Colonic mucosa (tissue), 4 donors: ENCODE measurements at places on chromosomes 11 and 22.

- no peak for DNase-seq
Observed at GRCh38 chr22:18032455-18033101, 8.2 kb upstream of the MICAL3 start.

- DNase-seq, result no peak
Observed at GRCh38 chr22:27089264-27089663, 431.9 kb downstream of the MIAT start.

DNA sequence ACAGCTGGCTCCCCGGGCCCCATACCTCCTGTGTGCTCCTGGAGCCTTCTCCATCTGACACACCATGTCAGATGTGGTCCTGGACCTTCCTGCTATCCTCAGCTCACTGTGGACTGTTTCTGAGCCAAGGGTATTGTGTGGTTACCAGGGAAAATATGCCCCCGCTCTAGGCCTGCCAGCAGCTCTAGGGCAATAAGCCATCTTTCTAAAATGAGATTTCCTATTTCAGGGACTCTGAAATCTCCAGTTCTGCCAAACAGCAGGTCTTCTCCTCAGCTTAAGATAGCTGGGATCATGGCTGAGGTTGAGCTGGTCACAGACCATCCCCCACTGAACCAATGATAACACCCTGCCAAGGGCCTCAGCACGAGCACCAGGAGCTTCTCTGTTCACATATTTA is 227.6 kb downstream of the ST3GAL4 start:
- no peak for DNase-seq

GRCh38 chr11:115214644-115215234 is 289.5 kb downstream of the CADM1 start:
- no peak for DNase-seq

- DNase-seq, result peak; percentile 61
Observed at GRCh38 chr11:72585762-72586311, 88.4 kb downstream of the PDE2A start.

DNA sequence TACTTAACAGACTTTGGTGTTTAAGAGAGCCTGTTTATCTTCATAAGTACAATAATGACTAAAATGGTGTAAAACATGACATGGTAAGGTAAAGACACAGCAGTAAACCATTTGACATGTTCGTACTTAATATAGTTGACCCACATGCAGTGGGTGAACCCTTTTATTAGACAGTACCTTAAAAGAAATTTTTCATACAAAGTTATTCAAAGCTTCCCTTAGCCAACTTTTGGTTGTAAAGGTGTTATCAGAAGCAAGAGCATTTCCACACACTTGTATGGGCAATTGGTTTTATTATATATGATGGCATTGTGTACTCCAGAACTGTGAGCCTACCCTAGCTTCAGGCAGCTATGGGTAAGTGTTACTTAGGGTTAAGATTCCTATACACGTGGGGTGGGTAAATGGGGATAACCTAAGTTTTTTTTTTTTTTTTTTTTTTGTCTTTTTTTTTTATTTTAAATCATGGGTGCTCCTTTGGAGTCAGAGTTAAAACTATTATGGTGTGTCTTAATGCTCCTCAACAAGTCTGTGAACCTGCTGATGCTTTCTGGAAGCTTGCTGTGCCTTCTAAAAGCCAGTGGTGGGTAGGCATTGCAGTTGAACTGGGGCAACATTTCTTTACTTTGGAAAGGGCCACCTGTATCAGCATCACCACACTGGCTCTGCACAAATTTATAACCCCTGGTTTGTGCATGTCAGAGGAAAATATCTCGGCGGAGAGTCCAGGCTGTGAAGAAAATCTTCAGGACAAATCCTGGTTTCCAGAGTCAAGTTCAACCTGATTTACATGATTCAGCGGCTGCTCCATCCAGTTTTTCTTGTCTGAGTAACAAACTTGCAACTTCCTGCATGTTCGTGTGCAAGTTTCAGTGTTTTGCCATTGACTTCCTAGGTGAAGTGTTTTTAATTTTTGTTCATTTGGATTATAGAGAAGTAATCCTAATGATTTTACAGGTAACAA is 3.3 kb downstream of the PCF11 start:
- DNase-seq, result peak; percentile 45

GRCh38 chr11:126231725-126232459 is 20.3 kb downstream of the FAM118B start:
- no peak for DNase-seq

DNA sequence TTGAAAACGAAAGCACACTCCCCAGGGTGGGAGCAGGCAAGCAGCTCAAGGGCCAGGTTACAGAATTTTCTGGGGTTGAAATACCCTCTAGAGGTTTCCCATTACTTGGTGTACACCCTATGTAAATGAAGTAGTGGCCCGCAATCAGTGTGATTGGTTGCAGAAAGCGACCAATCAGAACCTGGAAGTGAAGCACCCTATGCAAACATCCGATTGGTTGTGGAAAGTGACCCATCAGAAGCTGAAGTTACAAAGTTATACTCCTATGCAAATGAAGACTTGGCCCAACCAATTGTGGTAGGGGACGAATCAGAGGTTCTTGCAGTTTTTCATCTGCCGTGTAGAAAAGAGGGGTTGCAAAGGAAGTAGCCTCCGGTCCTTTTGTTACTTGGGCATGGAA is 19.2 kb downstream of the PRR5 start:
- no peak for DNase-seq

DNA sequence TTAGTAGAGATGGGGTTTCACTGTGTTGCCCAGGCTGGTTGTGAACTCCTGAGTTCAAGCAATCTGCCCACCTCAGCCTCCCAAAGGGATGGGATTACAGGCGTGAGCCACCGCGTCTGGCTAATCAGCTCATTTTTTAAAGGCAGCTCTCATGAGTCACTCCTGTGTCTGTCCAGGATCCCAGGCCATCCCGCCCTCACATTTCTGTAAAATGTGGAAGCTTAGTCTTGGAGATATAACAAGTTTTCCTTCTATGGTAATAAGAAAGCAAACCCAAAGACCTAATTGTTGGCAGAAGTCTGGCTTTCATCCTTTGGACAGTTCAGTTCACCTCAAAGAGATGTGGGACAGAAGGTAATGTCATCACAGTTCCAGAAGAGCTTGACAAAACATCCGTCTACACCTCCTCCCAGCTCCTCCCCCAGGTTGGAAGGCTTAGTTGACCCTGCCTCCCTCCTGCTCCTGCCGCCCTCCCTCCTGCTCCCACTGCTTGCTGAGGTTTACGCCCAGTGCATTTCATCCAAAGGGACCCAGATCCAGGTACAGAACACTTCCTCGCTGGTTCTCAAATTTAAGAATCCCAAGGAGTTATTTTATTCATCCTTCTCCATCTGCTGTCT is 6.4 kb downstream of the DRD2 start:
- no peak for DNase-seq

- no peak for DNase-seq
Observed at GRCh38 chr11:104898685-104899013, 389 bp upstream of the CASP12 start.

DNA sequence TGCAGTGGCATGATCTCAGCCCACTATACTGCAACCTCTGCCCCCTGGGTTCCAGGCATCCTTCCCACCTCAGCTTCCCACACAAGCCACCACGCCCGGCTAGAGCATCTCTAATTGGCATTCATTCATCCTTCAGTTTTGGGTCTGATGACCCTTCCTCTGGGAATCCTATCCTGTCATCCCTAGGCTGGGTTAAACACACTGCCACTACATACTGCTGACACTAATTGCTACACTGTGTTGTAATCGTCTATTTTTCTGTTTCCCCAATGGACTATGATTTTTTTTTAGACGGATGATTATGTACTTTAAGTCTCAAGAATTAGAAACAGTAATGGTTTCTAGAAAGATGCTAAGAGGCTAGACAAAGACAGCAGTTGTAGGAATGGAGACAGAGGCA is 62.8 kb downstream of the DEUP1 start:
- no peak for DNase-seq

- peak; percentile 51 for DNase-seq
Observed at GRCh38 chr22:20206709-20207215, 55.9 kb upstream of the CCDC188 start.

- no peak for DNase-seq
Observed at GRCh38 chr22:37499027-37499707, 13.0 kb upstream of the MFNG start.

DNA sequence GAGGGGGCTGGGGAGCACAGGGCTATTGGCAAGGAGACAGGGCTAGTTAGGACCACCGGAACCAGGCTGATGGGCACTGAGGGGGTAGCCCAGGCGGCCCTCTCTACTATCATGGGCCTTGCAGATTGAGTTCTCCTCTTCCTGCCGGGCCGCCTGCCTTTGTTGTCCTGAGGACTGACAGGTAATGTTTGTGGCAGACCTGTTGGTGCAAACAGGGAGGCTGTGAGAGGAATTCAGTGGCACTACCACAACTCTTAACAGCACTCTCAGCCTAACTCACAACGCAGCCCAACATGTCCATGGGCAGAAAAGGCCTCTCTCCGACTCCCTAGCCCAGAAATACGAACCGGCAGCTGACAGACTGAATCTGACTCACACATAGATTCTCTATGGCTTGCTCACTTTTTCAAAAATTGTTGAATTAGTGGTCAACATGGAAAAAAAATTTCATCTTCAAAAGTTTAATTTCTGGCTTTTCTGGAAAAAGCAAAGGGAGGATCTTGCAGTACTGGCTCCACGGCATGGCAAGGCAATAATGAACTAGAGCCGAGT is 11.4 kb downstream of the KCNJ5 start:
- no peak for DNase-seq

DNA sequence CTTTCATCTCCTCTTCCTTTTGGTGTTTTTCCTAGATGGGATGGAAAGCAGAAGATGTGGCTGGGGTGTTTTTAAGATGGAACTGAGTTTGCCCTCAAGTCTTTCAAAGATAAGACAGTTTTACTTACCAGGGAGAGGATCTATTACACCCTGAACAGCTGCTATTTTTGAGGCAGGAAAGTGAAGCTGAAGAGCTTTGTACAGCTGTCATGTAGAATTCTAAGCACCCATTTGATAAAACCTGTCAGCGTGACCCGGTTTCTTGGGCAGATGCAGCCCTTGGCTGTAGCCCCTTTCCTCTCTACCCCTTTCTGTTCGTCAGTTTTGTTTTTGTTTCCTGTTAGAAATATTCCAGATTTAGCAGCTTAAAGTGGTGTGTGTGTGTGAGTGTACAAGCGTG is 35.2 kb downstream of the FAT3 start:
- DNase-seq, result no peak

- peak; percentile 63 for DNase-seq
Observed at GRCh38 chr11:7548659-7549274, 35.0 kb downstream of the PPFIBP2 start.

GRCh38 chr11:123111465-123111864 is 49.5 kb upstream of the HSPA8 start:
- DNase-seq, result no peak

- no peak for DNase-seq
Observed at GRCh38 chr11:97364047-97364446, 974.2 kb downstream of the JRKL start.

- no peak for DNase-seq
Observed at GRCh38 chr11:77196961-77197360, 68.9 kb downstream of the MYO7A start.
